T-helper 1 cell treated with Interleukin-12 subunit alpha and Interleukin-12 subunit beta and Interleukin-4 antibody, amounts not matched to agents 30 ng/mL and 1 ng/mL, for 36 hours (primary cell): ENCODE measurements at places on chromosomes 2 and 18. TPM values are rescaled to one million over a fixed set of nuclear protein-coding genes. Genes with fewer than 3 reads are reported as not detected.

Gene SERPINB10
- total RNA-seq = not detected in 2 replicates

Gene MRO
- total RNA-seq = not detected in 2 replicates

Gene RNF152
- total RNA-seq = 0.05 and 0.10 TPM in 2 replicates

Gene NTSR2
- not detected in 2 replicates for total RNA-seq

Gene SLC16A14
- total RNA-seq = 0.22 and 0.25 TPM in 2 replicates

Gene ZBTB7C
- total RNA-seq = 0.81 and 0.98 TPM in 2 replicates

Gene PROKR1
- 0.05 TPM in 1 of 2 replicates, not detected in the other for total RNA-seq

Gene SH3BP4
- total RNA-seq = 0.07 and 0.12 TPM in 2 replicates
